ENCODE measurements at places on chromosomes 7 and 10. TPM values are rescaled to one million over a fixed set of nuclear protein-coding genes. Genes with fewer than 3 reads are reported as not detected.

- H3K4me3 ChIP-seq, result no peak overlapping the region
- peaks cover 11% of the 10 kb centered on the region for H3K4me1 ChIP-seq
- no peak for DNase-seq
- no peaks in the 10 kb centered on the region for H3K36me3 ChIP-seq
These were observed 131.5 kb upstream of the C1QL3 start for GRCh38 chr10:16653224-16653623.

GRCh38 chr7:149799397-149800168, 26.2 kb upstream of the ZNF467 start:
- H3K4me1 ChIP-seq, result peaks cover 2% of the 10 kb centered on the region
- H3K36me3 ChIP-seq, result peaks cover 4% of the 10 kb centered on the region
- H3K4me3 ChIP-seq, result no peak overlapping the region
- H3K27me3 ChIP-seq, result peaks cover 1% of the 10 kb centered on the region
- no peak for DNase-seq

CPVL gene
- 10.7 TPM for total RNA-seq

TRIP6 gene
- total RNA-seq, result 109 TPM

CYP2E1 gene
- 3.5 TPM for total RNA-seq

DNA sequence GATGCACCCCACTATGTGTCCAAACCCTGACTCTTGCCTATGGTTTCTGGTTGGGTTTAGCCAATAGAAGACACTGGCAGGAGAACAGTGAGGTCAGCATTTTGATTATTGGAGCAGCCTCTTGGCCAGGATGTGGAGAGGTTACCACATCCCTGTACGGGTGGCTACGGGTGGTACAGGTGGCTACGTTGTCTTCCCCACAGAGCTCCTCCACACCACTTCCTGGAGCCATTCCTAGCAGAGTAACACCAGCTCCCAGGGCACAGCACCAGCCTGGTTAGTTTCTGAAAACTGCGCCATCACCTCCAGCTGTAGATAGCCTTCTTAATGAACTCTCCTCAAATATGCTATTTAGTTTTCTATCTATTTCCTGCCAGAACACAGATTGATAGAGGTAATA, 445.2 kb downstream of the INHBA start:
- no peak overlapping the region for H3K27ac ChIP-seq
- no peaks in the 10 kb centered on the region for H3K36me3 ChIP-seq
- H3K4me3 ChIP-seq, result no peak overlapping the region
- no peaks in the 10 kb centered on the region for H3K27me3 ChIP-seq
- H3K4me1 ChIP-seq, result peaks cover 6% of the 10 kb centered on the region

GRCh38 chr7:131627735-131628190, 71.3 kb upstream of the PODXL start:
- DNase-seq, result no peak
- H3K27ac ChIP-seq, result no peak overlapping the region
- peaks cover 36% of the 10 kb centered on the region for H3K4me1 ChIP-seq
- H3K4me3 ChIP-seq, result no peak overlapping the region
- peaks cover 2% of the 10 kb centered on the region for H3K27me3 ChIP-seq

LZTS2 gene
- total RNA-seq, result 110 TPM

KIF5B gene
- total RNA-seq, result 104 TPM

DNA sequence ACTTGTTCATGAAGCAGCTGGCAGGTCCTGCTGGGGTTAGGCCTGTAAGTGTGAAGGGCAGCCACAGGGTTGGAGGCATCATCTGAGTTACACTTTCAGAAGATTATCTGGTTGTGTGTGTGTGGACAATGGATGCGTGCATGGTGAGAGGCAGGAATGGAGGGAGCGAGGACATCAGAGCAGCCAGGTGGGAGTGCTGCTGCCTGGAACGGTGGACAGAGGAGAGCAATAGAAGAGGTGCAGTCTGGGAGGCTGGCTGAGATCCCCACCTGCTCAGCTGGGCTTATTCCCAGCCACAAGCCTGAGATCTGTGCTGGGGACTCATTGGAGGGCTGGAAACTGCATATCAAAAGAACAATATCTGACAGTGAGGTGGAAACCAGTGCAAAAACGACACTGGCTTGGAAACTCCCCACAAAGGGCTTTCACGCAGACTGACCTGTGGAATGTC, 17.9 kb downstream of the ZNF488 start:
- no peaks in the 10 kb centered on the region for H3K27me3 ChIP-seq
- no peak overlapping the region for H3K4me3 ChIP-seq
- DNase-seq, result no peak
- no peak overlapping the region for H3K27ac ChIP-seq
- H3K36me3 ChIP-seq, result no peaks in the 10 kb centered on the region
- peaks cover 2% of the 10 kb centered on the region for H3K4me1 ChIP-seq

- H3K27ac ChIP-seq, result no peak overlapping the region
- no peaks in the 10 kb centered on the region for H3K4me1 ChIP-seq
- no peaks in the 10 kb centered on the region for H3K36me3 ChIP-seq
- DNase-seq, result no peak
These were observed 145.6 kb upstream of the NPY start for GRCh38 chr7:24138343-24138742.

DNA sequence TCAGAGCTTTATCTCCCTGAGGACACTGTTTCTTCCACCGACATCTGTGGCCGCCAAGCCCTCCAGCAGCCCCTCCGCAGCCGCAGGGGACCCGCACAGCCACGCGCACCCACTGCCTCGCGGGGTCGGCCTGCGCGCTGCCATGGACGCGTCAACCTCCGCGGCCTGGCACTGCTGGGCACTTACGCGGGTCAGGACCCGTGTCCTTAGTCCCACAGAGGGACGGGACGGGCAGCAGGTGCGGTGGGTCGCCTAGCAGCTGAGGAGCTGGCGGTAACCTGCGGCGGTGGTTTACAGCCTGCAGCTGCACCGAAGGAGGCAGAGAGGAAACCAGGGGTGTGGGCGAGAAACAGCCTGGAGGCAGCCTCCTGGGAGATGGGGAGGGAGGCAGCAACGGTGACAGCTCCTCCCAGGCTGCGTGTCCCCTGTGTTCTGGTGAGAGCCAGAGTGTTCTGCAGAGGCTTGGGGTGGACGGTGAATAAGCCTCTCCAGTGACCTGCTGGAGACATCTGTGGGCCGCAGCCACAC, 61.3 kb downstream of the SEC61G start:
- H3K4me1 ChIP-seq, result no peaks in the 10 kb centered on the region
- DNase-seq, result no peak
- H3K4me3 ChIP-seq, result no peak overlapping the region
- no peak overlapping the region for H3K27ac ChIP-seq

DNA sequence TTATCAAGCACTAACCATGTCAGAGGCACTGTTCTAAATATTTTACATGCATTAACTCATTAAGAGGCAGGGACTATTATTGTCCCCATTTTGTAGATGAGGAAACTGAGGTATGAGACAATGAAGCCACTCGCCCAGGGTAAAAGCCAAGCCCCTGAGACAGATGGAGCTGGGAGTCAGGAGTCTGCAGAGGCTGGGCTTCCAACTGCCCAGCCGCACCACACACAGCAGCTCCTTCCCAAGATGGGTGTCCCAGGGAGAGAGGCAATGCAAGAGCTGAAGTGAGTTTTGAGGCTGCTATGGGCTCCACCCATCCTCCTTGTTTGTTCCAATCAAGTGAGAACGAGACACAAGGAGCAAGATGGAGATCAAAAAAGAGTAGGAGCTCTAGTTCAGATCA, 244.2 kb downstream of the KCNMA1 start:
- no peaks in the 10 kb centered on the region for H3K27me3 ChIP-seq
- DNase-seq, result no peak
- no peaks in the 10 kb centered on the region for H3K36me3 ChIP-seq

GRCh38 chr10:12606461-12606860, 257.1 kb downstream of the CAMK1D start:
- no peak overlapping the region for H3K27ac ChIP-seq
- H3K4me3 ChIP-seq, result no peak overlapping the region
- DNase-seq, result no peak
- peaks cover 3% of the 10 kb centered on the region for H3K27me3 ChIP-seq
- H3K4me1 ChIP-seq, result no peaks in the 10 kb centered on the region
- H3K36me3 ChIP-seq, result no peaks in the 10 kb centered on the region

DNA sequence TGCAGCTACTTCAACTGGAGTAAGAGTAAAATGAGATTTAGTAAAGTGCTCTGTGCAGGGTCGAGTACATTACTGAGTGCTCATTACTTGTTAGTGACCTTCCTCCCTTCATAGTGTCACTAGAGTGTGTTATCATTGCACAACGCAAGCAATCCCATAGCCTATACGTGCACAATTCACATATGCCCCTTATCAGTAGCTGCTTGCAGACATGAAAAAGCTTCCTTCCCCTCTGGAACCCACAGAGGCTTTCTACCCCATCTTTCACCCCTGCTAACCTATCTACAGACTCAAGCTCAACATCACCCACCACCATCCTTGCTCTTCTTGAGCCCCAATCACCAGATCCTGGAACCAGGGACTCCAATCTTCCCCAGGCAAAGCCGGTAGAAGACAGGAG, 59.3 kb downstream of the C7orf25 start:
- no peak for DNase-seq
- H3K36me3 ChIP-seq, result no peaks in the 10 kb centered on the region
- H3K27me3 ChIP-seq, result no peaks in the 10 kb centered on the region
- H3K4me3 ChIP-seq, result no peak overlapping the region
- H3K27ac ChIP-seq, result peak overlapping the region; percentile 37

PNPLA8 gene
- 20.0 TPM for total RNA-seq

DNA sequence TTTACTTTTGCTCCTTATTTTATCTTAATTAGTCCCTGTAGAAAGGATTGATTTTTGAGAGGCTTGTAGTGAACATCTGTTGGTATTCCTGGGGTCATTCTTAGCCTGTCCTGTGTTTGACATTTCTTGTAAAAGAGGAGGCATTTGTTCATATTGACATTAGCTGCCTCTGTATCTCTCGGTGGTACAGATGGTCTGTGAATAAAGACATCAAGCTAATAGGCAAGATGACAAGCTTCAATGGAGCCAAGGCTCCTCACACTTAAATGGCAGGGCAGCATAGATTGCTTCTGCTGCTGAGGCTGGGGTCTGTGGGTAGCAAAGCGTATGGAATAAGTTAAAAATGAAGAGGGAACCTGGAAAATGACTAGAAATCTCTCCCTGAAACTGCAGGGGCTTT, 687.6 kb downstream of the LRMDA start:
- H3K27me3 ChIP-seq, result peaks cover 47% of the 10 kb centered on the region
- H3K36me3 ChIP-seq, result no peaks in the 10 kb centered on the region
- no peak for DNase-seq

MMD2 gene
- not detected for total RNA-seq

DNA sequence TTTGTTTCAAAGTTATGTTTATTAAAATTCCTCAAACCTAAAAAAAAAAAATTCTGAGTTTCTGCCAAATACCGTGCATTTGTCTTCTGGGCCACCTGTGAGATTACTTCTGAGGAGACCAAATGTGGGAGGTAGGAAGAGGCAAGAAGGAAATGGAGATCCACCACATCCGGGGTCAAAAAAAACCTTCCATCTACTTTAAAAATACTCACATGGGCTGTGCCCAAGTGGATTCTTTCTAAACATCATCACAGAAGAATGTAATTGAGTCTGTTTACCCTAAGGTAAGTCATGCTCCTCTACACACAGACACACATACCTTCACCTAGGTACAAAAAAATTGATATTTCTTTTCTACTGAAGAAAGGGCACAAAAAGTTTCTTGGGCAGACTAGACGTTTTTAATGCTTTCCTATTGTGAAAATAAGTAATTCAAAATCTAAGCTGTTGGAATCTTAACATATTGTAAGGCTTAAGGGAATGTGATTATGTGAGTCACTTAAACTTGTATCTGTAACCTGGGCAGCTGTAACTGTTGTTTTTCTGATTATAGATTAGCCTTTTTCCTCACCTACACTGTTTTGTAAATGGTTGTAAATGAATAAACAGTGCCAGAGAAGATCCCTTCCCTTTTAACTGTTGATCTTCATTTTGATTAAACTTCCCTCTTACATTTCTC, 19.1 kb upstream of the SPOCK2 start:
- DNase-seq, result no peak
- peaks cover 27% of the 10 kb centered on the region for H3K4me1 ChIP-seq
- peak overlapping the region; percentile 95 for H3K27ac ChIP-seq
- H3K4me3 ChIP-seq, result peak overlapping the region; percentile 2
- H3K36me3 ChIP-seq, result peaks cover 10% of the 10 kb centered on the region
- no peaks in the 10 kb centered on the region for H3K27me3 ChIP-seq

AHCYL2 gene
- 23.9 TPM for total RNA-seq

- H3K27ac ChIP-seq, result no peak overlapping the region
- H3K36me3 ChIP-seq, result no peaks in the 10 kb centered on the region
- no peaks in the 10 kb centered on the region for H3K4me1 ChIP-seq
- H3K27me3 ChIP-seq, result peaks cover 36% of the 10 kb centered on the region
- no peak for DNase-seq
These were observed 1059.1 kb downstream of the SORCS3 start for GRCh38 chr10:105700218-105700617.

GRCh38 chr7:50293509-50294179, 10.9 kb upstream of the IKZF1 start:
- no peak overlapping the region for H3K27ac ChIP-seq
- H3K4me1 ChIP-seq, result no peaks in the 10 kb centered on the region
- peaks cover 62% of the 10 kb centered on the region for H3K27me3 ChIP-seq
- no peaks in the 10 kb centered on the region for H3K36me3 ChIP-seq
- H3K4me3 ChIP-seq, result no peak overlapping the region

CALHM1 gene
- total RNA-seq, result not detected

GRCh38 chr10:91077549-91078071, 142.9 kb upstream of the PCGF5 start:
- peaks cover 21% of the 10 kb centered on the region for H3K4me1 ChIP-seq
- peaks cover 13% of the 10 kb centered on the region for H3K27me3 ChIP-seq
- peak overlapping the region; percentile 52 for H3K27ac ChIP-seq
- peak; percentile 53 for DNase-seq

MRLN gene
- not detected for total RNA-seq

DNA sequence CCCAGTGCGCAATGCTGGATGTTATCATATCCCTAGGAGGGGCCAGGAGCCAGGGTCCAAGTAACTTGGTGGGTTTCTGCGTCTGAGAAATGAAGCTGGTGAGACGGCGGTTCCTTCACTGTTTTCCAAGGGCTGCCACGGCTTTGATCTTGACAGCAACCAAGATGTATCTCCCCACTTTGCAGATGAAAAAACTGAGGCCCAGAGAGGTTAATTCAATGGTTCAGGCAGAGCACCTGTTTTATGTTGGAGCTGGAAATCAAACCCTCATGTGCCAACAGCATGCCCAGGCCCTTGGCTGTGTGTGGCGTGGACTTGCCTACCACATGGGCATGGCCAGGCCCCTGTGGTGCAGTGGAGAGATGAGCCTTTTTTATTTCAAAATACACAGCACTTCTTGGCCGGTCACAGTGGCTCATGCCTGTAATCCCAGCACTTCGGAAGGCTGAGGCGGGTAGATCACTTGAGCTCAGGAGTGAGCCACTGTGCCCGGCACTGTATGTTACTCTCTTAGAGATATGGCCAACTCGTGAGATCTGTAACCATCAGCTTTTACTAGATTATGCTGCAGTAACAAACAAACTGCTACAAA, 225.2 kb upstream of the SH2B2 start:
- peaks cover 19% of the 10 kb centered on the region for H3K4me1 ChIP-seq
- H3K36me3 ChIP-seq, result peaks cover 9% of the 10 kb centered on the region
- no peak for DNase-seq

GRCh38 chr10:116620423-116621400, at the start of gene PNLIPRP2:
TSS of gene PNLIPRP2 (plus strand) at chr10:116620953.
- DNase-seq, result no peak
- no peaks in the 10 kb centered on the region for H3K4me1 ChIP-seq
- no peak within 1 kb of the TSS for H3K27ac ChIP-seq
- H3K4me3 ChIP-seq, result no peak within 1 kb of the TSS
- peaks cover 35% of the 10 kb centered on the region for H3K27me3 ChIP-seq

- no peak for DNase-seq
- peaks cover 10% of the 10 kb centered on the region for H3K4me1 ChIP-seq
- H3K4me3 ChIP-seq, result no peak overlapping the region
- no peak overlapping the region for H3K27ac ChIP-seq
These were observed 91.6 kb downstream of the HECW1 start for GRCh38 chr7:43204081-43204480.

MACC1 gene
- total RNA-seq, result 11.1 TPM

Measured in mesothelial cell of epicardium (in vitro differentiated cells).